ENCODE measurements at places on chromosomes 2 and 18.

DNA sequence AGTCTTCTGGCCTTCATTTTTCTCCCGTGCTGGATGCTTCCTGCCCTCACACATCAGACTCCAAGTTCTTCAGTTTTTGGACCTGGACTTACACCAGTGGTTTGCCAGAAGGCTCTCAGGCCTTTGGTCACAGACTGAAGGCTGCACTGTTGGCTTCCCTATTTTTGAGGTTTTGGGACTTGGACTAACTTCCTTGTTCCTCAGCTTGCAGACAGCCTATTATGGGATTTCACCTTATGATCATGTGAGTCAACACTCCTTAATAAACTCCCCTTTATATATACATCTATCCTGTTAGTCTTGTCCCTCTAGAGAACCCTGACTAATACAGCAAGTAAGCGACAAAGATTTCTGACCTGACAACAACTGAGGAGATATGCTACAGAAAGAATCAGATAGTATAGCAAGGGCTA, 7.2 kb downstream of the CDC42EP3 start:
- no peak for DNase-seq

- DNase-seq, result no peak
These were observed 20.1 kb upstream of the NFATC1 start for GRCh38 chr18:79375441-79376154.

DNA sequence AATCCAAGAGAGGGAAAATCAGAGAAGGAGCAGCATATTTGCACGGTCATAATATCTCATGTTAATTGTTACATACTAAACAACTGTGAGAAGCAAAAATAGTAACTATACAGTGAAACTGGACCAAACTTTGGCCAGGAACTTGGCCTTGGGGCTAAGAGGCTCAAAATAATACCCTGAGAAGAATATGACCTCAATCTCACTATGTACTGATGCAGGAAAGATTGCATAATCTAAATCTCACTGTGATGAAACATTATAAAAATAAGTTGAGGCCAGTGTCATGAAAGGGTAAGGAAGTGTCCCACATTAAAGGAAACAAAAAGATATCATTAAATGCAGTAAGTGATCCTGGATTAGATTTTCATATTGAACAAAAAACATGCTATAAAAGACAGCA, 36.5 kb downstream of the ZRANB3 start:
- no peak for DNase-seq

- DNase-seq, result no peak
These were observed 636 bp upstream of the IMMT start for GRCh38 chr2:86195808-86196387.

DNA sequence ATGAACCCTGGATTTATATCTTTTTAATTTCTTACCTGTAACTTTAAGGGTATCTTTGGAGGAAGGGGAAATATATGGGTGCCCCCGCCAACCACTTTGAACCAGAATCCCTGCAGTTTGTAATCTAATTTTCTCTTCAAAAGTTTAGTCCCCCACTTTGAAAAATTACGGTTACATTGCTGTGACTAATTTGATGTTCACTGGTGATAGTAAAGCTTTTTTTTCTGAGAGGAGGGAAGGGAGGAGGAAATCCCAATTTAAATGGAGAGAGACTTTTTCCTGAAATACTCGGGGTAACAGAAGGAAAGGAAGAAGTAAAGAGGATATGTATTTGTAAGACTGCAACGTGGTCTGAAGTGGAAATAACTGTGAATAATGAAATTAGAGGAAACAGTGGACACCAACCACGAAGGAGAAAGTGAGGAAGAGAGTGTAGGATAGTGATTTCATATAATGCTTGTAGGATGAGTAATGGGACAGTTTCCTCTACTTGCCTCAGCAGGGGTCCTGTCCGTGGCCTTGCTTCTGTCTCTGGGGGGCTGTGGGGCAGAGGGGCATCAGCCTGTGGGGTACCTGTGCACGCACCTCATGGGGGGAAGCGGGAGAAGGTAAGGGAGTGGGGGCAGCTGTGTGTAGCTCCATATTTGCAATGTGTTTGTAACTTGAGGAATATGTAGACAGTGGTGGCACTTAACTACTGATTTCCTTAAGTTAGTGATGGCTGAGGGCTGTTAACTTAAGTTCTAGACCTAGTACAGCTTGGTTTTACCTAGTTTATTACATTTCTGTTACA, 161.1 kb downstream of the LTBP1 start:
- DNase-seq, result no peak

- DNase-seq, result no peak
These were observed 1.7 kb downstream of the CYBRD1 start for GRCh38 chr2:171524018-171524401.

DNA sequence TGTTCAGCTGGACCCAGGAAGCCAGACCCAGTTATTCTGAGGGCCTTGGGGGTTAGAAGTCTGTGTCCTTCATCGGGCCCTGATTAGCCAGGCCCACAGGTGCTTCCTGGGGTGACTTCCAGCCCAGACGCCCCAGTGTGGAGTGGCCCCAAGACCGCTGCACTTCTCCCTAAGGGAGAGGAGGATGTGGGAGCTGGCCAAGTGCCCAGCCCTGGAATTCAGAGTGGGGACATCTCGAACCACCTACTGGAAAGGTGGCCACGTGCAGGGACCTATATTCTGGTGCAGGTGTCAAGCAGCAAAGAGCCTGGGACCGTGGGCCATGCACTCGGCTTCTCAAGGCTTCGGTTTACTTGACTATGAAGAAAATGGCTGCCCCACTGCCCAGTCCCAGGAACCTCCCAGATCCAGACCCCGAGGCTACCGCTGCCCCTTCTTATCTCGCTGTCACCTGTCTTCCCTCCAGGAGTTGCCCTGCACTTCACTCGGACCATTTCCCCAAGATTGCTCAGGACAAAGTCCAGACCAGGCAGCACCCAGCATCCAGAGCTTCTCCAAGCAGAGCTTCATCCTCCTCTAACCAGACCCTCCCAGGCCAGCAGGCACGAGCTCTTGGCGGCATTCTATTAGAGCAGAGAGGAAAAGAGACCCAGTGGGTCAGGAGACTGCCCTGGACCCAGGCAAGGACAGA, 142.8 kb upstream of the ID2 start:
- DNase-seq, result no peak

GRCh38 chr2:66571918-66572317, 137.0 kb downstream of the MEIS1 start:
- no peak for DNase-seq

DNA sequence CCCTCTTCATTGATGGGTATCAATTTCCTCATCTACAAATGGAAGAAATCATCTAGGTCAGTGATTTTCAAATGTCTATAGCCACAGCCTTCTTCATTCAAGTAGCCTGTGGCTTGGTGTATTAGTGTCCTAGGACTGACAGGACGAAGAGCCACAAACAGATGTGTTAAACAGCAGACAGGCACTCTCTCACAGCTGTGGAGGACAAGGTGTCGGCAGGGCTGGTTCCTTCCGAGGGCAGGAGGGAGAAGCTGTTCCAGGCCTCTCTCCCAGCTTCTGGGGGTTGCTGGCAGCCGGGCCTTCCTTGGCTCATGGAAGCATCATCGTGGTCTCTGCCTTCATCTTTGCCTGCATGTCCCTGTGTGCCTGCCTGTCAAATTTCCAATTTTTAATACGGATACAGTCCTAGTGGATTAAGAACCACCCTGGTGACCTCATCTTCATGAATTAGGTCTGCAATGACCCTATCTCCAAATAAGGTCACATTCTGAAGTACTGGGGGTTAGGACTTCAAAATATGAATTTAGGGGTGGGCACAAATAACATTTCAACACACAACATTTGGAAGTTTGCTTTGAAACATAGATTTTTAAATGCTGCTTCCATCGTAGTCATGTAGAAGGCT, 86.5 kb downstream of the PTGR3 start:
- DNase-seq, result no peak

GRCh38 chr2:113272477-113272876, 6.2 kb downstream of the PAX8 start:
- DNase-seq, result no peak

DNA sequence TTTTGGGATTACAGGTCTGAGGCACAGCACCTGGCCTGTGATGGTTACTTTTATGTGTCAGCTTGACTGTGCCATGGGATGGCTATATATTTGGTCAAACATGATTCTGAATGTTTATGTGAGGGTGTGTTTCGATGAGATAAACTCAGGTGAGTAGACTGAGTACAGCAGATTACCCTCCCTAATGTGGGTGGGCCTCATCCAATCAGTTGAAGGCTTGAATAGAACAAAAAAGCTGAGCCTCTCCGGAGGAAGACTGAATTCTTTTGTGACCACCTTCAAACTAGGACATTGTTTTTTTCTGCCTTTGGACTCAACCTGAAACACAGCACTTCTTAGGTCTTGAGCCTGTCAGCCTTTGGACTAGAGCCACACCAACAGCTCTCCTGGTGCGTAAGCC, 49.4 kb upstream of the FIGN start:
- no peak for DNase-seq

DNA sequence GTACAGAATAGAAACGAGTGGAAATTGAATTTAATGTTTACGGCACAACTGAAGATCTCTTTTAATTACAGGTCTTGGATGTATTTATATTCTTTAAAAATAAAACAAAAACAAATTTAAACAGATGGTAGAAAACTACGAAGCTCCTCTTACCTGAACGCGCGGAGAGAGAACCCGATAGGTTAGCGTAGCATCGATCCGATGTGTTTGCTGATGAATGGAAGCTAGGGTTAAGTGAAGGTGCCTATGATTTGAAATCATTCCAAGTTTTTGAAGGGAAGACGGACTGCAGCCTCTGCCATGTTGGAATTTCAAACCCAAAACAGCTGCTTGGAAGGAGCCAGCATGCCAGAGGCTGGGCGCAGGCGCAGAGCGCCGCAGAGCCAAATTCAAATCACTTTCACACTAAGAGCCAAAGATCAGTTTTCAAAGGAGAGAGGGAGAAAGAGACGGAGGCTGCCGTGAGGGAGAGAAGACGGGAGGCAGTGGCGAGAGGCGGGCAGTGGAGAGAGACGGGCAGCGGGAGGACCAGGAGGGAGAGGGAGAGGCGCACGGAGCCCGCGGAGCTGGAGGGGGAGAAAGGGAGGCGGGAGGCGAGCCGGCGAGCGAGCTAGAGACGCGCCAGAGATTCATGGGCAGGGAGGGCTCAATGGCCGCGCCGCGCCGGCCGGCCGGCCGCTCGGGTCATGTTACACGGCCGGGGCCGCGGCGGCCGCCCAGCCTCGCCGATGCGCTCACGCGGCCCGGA, at the start of gene FIGN:
Gene FIGN, minus strand, starts transcription at position 324 of the 748 bp plus-strand sequence. CDS start 1,081 bp downstream, outside the sequence.
- DNase-seq, result no peak
